ENCODE measurements at places on chromosomes 12 and 14. TPM values are rescaled to one million over a fixed set of nuclear protein-coding genes. Genes with fewer than 3 reads are reported as not detected.

- DNase-seq = no peak
These were observed 64.1 kb downstream of the KIAA0586 start for GRCh38 chr14:58491593-58491992.

DNA sequence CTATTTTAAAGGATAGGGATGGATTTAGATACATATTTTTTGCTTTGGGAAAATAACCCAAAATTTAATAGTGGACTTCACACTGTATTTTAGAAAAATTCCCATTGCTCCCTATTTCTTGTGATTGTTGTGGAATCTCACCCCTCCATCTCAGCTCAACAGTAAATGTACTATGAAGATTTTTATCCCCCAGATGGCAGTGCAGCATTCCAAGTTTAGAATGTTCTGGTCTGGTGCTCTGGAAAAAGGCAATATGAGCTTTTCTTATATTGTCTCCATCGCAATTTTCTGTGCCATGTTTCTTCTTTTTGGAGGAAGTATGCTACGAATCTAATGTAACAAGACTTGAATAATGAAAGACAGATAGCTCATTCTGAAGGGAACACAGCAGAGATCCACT is 471.7 kb upstream of the SYT1 start:
- DNase-seq = peak; percentile 66

ADAMTS20 gene
- 0.24 TPM for total RNA-seq

- no peak for DNase-seq
These were observed 10.4 kb upstream of the RND1 start for GRCh38 chr12:48875944-48876515.

DNA sequence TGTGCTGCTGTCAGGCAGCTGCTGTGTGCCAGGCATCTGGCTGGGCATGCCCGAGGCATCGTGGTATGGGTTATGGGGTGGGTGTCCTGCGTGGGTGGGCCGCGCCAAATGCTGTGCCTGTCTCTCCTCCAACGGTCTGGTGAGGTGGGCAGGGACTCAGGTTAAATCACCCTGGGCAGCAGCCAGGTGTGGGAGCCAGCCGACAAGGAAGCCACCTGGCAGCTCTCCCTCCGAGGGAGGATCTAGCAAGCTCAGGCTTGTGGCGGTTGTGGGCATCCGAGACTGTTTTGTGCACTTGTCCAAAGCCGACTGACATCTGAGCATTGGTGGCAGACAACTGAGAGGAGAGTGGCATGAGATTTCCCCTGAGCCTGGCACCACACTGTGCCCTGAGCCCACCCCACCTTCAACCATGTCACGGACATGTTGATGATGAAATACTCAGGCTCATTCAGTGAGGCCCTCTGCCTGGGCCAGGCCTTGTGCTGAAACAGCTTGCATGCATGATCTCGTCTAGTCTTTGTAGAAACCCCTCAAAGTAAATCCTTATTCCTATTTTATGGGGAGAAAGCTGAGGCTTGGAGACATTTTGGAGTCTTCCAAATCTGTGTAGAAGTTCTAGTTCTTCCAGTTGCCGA is 181.8 kb upstream of the MYL2 start:
- DNase-seq = no peak

DNA sequence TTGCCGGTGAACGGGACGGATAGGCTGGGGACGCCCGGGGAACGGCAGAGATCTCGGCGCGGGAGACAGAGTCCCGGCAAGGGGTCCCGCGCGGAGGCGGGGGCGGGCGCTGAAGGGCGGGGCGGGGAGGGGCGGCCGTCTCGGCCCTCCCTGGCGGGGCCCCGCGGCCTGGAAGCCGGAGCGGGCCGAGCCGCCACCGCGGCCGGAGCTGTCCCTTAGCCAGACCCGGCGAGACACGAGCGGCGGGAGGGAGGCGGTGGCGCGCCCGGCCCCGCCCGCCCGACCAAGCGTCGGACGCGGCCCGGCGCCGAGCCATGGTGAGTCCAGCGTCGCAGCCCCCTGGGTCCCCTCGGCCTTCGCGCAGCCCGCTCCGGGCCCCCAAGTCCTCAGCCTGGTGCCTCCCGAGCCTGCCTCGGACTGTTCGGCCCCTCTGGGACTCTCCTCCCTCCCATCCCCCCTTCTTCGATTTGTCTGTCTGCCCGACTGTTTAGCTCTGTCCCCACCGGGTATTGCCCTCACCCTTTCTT is at the start of gene ARHGEF40:
Gene ARHGEF40, plus strand, starts transcription at position 222 of the 527 bp plus-strand sequence. Its CDS starts 93 bp downstream, at position 315.
- peak; percentile 15 for DNase-seq
